ENCODE measurements at places on chromosomes 12 and 14.

DNA sequence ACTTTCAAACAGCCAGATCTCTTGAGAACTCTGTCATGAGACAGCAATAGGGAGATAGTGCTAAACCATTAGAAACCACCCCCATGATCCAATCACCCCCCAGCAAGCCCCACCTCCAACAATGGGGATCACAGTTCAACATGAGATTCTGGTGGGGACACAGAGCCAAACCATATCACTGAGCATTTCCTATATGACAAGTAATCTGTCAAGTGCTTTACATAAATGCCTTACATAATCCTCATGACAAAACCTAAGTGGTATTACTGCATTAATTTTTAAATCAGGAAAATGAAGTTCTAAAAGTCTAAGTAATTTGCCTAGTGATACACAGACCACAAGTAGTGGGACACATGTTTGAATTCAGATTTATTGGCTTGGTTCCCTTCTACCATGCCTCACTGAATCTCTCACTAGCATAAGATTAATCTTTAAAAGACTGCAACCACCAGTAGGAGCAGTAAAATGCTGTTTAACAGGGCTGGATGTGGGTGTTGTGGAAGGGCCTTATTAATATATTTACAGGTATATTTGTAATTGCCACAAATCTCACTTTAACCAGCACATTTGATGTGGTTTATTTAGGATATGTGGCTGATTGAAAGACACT, 323.1 kb upstream of the FBXO33 start:
- no peak for DNase-seq

DNA sequence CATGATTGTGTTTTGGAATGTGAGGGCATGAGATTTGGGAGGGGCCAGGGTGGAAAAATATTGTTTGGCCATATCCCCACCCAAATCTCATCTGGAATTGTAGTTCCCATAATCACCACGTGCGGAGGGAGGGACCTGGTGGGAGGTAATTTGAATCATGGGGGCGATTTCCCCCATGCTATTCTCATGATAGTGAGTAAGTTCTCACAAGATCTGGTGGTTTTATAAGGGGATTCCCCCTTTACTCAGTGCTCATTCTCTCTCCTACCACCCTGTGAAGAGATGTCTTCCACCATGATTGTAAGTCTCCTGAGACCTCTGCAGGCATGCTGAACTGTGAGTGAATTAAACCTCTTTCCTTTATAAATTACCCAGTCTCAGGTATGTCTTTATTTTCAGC, 15.7 kb downstream of the OR10P1 start:
- DNase-seq, result no peak

DNA sequence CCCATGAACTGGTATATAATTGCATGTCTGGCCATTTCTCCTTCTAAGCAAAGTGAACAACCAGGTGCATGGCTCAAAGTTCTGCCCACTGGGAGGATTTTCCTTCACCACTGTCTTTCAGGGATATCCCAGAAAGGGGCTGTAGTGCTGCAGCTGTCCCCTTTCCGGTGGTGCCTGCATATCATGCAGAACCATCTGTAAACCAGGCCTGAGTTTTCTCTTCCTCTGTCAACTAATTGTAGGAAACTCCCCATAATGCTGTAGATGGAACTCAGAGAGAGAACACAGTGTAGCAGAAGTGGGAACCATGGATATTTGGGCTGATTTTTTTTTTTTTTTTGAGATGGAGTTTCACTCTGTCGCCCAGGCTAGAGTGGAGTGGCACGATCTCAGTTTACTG, 45.6 kb upstream of the CRY1 start:
- DNase-seq, result no peak

DNA sequence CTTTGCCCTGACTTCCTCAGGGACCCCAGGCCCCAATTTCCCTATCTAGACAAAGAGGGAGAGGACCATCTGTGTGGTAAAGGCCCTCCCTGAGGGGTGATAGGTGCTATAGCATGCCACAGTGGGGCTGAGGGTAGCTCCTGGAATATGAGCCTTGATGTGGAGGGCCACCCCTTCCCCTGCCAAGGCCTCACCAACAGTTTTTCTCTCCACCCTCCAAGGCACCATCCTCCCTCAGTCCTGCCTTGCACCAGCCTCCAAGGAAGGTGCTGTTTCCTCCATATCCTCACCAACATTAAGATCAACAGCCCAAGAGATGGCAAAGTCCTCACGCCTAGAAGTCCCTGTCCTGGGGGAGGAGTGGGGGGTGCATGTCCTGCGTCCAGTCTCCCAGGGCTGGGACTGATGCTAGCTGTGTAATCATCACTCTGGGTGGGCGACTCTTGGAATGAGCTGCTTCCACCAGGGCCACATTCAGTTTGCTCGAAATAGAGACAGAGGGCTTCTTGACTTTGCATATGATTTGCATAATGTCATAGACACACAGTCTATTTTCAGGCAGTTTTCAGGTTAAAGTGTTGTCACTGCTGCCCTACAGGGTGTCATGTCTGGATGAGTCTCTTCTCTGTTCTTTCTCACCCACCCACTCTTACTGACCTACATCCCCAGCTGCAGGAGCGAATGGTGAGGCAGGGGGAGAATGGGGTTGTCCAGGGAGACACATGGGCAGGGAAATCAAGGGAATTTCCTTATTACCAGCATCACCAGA, 17.4 kb downstream of the ACVRL1 start:
- no peak for DNase-seq

GRCh38 chr12:24478254-24478653, 470.6 kb downstream of the BCAT1 start:
- no peak for DNase-seq

DNA sequence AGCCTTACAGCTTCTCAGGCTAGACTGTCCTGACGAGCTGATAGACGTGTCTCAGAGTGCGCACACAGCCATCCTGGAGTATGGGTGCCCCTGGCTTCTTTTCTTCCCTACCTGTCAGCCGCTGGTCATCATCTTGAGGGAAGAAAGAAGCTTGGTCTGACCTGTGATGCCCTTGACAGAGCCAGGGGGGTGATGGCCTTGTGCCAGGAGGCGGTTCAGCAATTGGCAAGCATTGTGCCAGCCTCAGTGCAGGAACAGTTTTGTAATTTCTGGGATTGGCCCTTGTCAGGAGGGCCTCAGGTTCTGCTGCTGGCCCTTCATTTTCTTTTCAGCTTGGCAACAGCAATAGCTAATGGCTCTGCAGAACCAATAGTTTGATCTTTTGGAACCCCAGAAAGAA, 80.1 kb downstream of the ADCK1 start:
- DNase-seq, result no peak

DNA sequence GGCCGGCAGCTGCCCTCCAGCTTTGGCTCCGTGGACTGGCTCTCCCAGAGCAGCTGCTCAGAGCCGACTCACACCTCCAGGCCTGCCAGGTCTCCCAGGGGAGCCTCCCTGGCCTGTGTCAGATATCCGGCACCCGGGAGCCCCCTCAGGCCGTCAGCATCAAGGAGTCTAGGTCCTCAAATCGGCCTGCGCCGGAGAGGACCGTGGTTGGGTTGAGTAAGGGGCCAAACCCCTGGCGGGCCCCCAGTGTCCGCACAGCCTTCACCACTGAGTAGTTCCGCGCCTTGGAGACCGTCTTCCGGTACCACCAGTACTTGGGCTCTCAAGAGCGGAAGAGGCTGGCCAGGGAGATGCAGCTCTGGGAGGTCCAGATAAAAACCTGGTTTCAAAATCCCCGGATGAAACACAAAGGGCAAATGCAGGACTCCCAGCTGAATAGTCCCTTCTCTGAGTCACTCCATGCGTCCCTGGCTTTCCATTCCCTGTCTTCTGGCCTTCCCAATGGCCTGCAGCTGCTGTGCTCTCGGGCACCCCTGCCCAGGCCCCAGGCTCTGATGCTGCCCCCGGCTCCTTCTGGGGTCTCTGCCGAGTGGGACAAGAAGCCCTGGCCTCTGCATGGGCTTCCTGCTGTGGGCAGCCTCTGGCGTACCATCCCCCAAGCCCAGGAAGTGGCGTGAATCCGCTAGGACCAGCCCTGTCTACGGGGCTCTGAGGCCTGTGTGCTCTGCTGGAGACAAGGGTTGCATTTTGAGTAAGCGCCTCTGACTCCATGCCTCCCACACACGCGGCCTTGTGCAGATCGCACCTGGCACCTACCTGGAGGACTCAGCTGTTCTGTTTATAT, 245.1 kb upstream of the ATXN7L3B start:
- no peak for DNase-seq

GRCh38 chr12:110281549-110282299, 677 bp downstream of the ATP2A2 start:
- peak; percentile 23 for DNase-seq

DNA sequence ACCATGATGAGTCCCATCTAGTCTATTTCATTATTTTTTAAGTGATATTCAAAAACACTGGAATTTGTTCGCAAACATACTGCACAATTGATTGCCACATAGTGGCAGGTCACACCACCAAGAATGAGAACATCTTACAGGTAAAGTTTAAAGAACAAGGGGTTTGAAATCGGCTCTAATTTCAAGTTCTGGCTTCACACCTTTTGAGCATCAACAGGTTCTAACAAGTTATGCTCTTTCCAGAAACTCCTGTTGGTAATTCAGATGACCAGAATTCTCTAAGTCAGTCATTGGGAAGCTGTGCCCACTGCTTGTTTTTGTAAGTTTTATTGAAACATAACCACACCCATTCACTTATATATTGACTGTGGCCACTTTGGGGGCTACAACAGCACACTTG, 336.3 kb downstream of the FUT8 start:
- no peak for DNase-seq

DNA sequence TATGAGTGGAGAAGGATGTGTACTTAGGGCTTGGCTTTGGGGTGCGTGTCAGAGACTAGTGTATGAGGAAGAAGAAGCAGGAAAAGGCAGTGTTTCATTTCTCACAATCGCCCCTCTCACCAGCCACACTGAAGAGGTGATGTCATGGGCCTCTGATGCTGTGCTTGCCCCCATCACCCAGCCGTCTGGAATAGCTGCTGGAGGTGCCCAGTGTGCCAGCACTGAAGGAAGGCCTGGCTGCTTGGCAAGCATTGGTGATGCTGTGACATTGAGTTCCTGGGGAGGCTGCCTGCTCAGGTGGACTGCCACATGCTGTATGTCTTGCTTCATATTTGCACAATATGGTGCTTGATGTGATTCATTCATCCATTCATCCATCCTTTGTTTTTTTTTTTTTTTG, 56.2 kb downstream of the CRADD start:
- DNase-seq, result no peak

DNA sequence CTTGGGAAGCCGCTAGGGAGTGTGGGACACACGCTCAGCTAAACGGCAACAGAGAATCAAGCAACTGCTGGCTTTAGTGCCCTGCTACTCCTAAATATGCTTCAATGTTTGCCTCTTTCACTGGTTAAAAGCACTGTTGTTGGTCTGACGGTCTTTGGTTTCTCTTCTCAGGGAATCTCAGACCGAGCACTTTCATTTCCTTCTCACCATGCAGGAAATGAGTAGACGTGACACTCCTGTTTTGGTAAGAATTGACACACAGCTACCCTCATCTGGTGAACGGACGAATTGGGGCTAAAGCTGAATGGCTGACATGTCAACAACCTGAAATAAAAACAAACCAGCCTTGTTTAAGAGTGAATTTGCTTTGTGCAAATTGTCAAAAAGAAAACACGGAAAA, 57.5 kb upstream of the PIWIL1 start:
- no peak for DNase-seq

GRCh38 chr14:33682760-33683159, 268.1 kb downstream of the EGLN3 start:
- DNase-seq, result no peak

GRCh38 chr14:56100556-56100955, 17.7 kb upstream of the PELI2 start:
- no peak for DNase-seq

DNA sequence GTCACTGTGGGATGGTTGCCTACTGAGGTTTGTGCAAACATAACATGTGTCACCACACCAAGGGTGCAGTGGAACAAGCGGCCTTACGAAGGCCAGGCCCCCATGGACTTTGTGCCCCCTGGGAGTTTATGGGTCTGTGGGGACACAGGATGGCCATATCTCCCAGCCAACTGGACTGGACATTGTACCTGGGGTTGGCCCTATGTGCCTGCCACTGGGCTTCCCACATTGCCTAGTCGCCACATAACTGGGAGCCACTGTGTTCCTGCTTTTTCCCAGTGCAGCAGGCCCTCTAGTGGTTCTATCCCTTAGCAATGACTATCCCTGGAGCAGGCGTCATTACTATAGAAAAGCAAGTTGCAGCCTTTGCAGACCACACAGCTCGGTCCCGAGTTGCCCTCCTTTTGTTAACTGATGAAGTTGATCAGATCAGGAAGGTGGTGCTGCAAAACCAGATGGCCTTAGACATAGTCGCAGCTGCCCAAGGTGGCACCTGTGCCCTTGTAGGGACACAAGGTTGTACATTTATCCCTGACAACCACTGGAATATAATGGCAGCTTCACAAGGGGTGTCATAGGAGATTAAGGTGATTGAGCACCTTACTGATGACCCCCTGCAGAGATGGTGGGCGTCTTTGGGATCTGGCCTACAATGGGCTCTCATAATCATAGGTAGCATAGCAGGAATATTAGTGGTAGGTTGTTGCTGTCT, 15.2 kb upstream of the RNASE12 start:
- DNase-seq, result no peak

DNA sequence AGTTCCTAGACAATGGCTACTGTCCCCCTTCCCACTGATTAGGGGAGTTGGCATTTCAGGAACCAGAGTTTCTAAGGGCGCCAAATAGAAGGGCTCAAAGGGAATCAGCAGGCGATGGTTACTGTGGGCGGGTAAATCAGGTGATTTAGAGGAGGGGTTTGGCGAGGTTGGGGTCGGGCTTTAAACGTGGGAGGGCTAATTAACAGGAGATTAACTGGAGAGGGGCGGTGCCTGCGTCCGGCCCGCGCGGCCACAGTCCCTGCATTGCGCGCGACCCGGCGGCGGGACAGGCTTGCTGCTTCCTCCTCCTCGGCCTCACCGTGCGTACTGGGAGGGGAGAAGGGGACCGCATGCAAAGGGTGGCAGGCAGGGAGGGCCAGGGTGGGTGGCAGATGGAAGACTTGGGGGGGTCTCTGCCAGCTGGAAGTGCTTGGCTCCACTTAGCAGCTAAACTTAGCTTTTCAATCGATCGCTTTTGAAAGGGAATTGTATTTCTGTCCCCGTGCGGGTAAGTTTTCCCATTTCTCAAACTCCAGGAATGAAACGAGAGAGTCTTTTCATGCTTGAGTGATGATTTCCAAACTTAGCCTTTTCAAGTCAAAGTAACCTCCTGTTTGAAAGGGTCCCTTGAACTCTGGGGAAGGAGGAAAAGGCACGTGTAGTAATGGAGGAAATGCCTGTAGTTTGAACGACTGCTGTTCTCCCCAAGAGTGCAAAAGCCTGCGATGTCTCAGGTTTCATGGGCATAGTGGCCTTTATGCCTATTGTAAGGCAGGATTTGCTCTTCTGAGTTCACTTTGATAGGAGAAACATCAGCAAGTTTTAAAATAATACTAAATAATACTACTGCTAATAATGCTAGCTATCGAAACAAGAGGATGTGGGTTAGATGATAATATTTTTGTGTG, at the start of gene MGST1:
Gene MGST1, plus strand, starts transcription at position 255 of the 908 bp plus-strand sequence. CDS start 6,608 bp downstream, outside the sequence.
- DNase-seq, result no peak

GRCh38 chr12:109500406-109501185, 23.2 kb downstream of the UBE3B start:
- no peak for DNase-seq

- no peak for DNase-seq
Measured at GRCh38 chr12:111600205-111600642, 1.1 kb upstream of the ATXN2 start.

Data from CD4-positive, alpha-beta T cell treated with Interleukin-15 for 4 hours (primary cell).